ENCODE measurements at places on chromosomes 5 and 9.

- peak; percentile 96 for DNase-seq
These were observed 56.0 kb downstream of the NIPAL4 start for GRCh38 chr5:157516006-157516405.

- peak; percentile 65 for DNase-seq
These were observed 57.9 kb downstream of the TGFBR1 start for GRCh38 chr9:99162759-99163364.

DNA sequence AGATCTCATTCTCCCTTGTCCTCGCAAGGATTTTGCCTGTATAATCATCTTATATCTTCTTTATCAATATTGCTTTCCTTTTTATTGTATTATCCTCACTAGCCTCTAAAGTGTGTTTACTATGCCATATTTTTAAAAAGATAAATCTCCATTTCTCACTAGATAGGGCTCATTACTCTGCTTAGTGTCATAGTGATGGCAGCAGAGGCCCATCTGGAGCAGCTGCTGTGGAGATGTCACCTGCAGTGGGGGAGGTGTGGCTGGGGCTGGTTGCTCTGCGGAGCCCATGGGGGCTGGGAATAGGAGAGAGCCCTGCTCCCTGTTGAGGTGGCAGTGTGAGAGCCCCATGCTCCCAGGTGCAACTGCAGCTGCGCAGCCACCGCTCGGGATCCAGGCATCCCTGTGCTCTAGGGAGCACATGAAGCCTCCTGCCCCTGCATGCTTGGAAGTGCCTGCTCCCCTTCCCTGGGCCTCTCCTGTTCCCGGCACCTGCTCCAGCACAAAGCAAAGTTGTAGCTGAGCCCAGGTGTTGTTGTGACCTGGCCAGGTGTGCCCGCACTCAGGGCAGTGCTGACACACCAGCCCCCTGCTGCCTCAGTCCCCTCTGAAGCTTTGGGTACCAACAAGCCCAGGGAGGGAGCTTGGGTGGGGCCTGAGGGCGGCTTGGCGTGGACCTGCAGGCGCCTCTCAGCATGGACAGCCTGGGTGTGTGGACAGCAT, 144.6 kb upstream of the MRPS30 start:
- no peak for DNase-seq

DNA sequence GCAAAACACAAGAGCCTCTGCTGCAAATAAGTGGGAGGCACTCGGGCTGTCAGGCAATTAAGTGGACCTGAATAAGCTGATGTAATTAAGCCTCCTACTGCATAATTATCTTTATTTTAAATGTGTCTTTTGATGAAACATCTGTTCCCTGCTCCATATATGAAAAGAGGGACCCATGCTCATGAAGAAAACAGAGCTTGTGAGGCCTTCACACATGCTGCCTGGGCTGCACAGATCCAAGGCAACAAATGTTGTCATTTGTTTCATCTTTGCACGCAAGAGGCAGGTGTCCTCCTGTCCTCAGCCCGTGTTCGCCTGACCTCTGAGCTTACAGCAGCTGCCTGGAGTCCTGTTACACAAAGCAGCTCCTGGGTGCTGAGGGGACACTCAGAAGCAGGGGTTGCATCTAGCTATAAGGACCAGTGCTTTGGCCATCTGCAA, 381.1 kb downstream of the ZNF608 start:
- no peak for DNase-seq

GRCh38 chr5:179138568-179138925, 78.4 kb downstream of the ZNF354C start:
- no peak for DNase-seq

DNA sequence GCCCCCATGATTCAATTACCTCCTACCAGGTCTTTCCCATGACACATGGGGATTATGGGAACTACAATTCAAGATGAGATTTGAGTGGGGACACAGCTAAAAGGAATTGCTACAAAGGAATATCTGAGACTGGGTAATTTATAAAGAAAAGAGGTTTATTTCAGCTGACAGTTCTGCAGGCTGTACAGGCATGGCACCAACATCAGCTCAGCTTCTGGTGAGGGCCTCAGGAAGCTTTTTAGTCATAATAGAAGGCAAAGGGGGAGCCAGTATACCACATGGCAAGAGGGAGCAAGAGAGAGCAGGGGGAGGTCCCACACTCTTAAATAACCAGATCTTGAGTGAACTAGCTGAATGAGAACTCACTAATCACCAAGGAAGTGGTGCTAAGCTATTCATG, 11.2 kb upstream of the ALDOB start:
- no peak for DNase-seq

GRCh38 chr5:175021321-175021720, 296.9 kb downstream of the MSX2 start:
- no peak for DNase-seq

GRCh38 chr9:70549926-70550325, 135.5 kb upstream of the KLF9 start:
- no peak for DNase-seq

DNA sequence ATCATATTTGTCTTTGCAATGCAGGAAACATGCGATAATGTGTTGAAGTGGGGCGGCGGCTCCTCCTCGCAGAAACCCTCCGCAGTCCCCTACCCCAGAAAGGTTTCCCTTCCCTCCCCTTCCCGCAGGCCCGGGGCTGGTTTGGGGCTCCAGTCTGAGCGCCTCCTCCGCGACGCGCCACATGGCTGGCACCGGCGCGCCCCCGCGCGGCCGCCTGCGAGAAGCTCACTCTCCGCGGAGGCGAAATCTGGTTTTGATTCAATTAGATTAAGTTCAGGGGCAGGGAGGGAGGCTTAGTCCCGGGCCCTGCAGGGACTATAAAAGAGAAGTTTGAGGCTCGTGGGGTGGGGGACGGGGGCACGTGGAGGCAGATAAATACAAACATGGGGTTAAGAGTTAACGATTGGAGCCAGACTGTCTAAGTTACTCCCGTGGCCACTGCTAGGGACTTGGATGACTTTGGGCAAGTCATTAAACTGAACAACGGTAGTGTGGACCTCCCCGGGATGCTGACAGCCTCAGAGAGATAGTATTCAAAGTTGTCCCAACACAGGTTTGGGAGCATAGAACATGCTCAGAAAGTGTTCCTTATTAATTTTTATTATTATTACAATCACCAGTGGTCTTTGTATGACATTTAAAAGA, 69.4 kb downstream of the MSX2 start:
- DNase-seq, result peak; percentile 40

GRCh38 chr9:138073808-138074207, 196.2 kb downstream of the CACNA1B start:
- no peak for DNase-seq

- no peak for DNase-seq
These were observed 87.6 kb downstream of the FBXO38 start for GRCh38 chr5:148471379-148471778.

- no peak for DNase-seq
These were observed 117.4 kb downstream of the RGS3 start for GRCh38 chr9:113580954-113581311.

DNA sequence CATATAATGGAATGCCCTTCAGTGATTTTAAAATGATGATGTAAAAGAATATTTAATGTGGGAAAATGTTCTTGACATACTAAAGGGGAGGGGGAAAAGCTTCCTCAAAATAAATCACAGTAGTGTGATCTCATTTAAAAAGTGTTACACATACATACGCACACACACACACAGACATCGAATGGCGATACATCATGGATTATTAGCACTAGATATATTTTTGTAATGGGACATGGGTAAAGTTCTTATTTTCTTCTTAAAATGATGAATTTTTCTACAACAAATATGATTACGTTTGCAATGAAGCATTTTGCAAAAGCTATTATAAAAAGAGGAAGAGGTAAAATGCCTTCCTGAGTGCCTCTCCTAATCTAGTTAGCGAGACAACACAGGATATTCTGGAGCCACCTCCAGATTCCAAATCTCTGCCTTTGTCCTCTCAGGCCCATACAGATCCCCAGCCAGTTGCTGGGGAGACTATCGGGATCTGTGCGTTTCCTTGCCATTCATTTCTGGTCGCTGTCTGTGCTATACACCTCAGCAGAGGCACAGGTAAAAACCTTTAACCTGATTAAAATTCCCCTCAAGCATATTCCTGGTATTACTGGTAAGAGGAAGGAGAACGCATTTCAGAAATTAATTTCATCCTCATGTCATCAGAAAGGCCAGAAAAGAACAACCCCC, 69.6 kb downstream of the SLC28A3 start:
- no peak for DNase-seq

DNA sequence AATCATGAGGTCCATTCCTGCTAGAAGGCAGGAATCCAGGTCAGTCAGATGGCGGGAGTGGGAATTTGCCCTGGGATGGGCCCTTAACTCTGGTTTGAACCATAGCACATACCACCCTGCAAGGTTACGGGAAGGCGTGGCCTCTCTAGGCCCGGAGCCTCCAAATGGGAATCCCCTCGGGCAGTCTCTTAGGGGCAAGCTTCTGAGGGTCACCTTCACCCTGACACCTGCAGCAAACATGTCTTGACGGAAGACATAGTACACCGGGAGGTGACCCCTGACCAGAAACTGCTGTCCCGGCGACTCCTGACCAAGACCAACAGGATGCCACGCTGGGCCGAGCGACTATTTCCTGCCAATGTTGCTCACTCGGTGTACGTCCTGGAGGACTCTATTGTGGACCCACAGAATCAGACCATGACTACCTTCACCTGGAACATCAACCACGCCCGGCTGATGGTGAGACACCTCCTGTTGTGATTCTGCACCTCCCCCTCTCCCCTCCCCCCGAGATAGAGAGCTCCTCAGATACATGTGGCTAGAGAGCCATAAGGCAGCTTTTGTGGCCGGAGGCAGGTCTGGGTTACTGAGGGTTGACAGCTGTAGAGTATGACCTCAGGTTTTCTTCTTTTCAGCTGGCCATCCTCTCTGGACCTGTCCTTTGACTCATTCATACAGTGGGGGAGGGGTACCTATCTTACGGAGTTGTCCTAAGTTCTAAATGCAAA, 957 bp downstream of the PRELID1 start:
- peak; percentile 70 for DNase-seq
